ENCODE measurements at places on chromosomes 2 and 18.
A peak's percentile ranks its signal among the peaks of the same experiment; 100 is the strongest.

GRCh38 chr2:43136011-43136799 lies 90.2 kb downstream of the ZFP36L2 start:
- no peak for DNase-seq

DNA sequence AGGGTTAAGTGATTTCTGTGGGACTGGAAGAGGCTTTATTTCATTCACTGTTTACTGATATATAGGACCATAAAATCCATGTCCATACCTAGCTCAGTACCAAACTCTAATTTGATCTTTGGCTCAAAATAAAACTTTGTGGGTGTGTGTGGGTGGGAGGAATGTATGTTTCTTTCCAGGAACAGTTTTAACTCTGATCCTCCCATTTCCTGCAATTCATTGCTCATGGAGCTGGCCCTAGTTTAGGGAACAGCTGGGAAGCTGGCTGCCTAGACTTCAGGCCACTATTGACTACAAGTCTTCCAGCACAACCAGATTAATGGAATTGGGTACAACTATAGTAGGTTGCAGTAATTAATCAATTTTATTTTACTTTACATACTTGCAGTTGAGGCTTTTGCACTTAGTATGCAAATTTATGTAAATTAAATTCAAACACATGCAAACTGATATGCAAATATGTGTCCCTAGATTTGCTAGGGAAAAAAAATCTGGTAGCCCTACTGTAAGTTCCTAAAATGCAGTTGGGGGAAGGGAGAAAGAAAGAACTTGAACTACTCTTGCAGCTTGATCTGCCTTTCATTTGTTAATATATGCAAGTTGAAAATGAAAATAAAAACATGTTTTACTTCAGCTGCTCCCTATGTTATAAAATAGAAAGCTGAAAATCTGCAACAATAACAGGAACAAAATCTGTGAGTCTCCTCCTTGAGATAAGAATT lies 1070.3 kb upstream of the CELF4 start:
- DNase-seq, result no peak

- no peak for DNase-seq
Measured at GRCh38 chr2:127101048-127101611, 5.8 kb downstream of the BIN1 start.

DNA sequence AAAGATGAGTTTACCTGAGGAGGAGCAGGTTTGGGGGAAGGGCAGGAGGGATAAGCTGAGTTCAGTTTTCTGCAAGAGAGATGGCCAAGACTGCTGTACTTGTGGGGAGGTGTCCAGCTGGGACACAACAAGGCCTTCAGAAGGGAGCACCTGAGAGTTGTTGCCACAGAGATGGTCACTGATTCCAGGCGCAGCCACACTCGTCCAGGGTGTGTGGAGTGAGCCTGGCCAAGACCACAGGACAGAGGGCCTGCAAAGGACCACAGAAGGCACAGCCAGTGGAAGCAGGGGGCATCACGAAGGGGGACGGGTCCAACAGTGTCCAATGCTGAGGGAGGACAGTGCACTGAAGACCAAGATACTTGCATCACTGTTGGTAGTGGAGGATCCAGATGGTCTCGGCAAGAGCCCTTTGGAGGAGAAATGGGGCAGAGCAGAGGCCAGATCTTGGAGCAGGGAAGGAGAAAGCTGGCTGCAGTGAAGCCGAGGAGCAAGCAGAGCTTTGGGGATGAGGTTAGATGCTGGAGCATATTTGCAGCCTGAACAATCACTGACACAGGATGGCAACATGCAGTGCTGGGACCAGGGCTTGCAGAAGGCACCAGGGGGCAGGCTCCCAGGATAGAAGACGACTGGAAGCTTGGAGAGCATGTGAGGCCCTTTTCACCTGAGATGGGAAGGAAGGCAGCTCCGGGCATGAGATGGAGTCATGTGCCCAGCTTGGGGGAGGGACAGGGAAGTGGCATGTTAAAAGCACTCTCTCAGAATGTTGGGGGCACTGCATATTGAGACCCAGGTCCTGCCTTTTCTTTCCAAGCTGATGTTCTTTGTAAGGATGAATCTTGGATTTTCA lies 214.0 kb downstream of the CYP26B1 start:
- no peak for DNase-seq

- no peak for DNase-seq
Measured at GRCh38 chr18:13932285-13933025, 17.1 kb upstream of the MC2R start.

- DNase-seq, result no peak
Measured at GRCh38 chr2:69020496-69021426, 7.8 kb downstream of the ANTXR1 start.

DNA sequence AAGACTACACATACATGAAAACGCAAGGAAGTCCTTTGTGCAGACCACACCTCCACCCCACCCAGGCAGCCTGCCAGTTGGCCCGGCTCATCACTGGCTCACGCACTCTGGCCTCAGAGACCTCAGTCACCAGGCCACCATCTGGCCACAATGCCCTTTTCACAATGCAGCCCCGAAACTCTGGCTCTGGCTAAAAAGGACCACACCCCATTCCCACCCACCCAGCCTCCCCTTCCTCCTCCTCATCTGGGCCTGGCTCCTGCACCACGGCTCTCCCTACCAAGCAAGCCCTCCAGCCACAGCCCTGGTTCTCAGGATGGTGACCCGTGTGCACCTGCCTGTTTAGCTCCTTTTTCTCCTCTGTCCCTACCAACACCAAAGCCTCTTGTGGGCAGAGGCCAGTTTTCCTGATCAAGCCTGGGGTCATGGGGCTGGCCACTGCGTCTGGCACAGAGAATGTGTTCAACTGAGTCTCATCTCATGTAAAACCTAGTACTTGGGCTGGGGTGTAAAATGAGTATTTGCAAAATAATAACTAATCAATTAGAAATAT lies 7.4 kb downstream of the HDAC4 start:
- DNase-seq, result no peak

GRCh38 chr18:50607378-50607926 lies 47.6 kb downstream of the MAPK4 start:
- DNase-seq, result no peak

DNA sequence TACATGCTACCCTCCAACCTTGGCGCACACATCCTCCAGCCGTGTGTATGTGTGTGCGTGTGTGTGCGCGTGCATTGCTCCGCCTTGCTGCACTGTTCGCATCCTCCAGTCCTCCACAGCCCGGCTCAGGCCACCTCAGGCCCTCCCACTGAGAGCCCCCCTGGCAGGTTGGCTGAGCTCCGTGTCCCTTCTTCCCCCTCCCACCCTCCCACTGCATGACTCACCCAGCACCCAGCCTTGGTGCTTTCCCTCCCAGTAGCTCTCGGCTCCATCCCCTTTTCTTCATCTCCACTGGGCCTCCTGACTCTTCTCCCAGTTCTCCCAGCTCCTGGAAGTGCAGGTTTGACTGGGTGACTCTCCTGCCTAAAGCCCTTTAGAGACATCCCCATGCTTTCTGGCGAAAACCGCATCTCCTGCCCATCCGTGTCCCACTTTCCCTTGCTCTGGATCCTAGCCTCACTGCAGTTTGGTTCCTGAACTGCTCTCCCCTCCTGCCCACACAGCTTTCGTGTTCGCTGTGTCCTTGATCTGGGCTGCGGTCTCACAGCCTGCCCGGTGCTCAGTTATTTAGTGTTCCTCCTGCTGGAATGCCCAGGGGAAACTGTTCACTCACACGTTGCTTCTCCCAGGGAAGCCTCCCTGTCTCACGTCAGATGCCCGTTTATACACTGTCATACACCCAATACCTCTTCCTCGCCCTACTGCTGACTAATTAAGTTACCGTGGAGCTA lies 4.9 kb downstream of the TMEM177 start:
- no peak for DNase-seq

DNA sequence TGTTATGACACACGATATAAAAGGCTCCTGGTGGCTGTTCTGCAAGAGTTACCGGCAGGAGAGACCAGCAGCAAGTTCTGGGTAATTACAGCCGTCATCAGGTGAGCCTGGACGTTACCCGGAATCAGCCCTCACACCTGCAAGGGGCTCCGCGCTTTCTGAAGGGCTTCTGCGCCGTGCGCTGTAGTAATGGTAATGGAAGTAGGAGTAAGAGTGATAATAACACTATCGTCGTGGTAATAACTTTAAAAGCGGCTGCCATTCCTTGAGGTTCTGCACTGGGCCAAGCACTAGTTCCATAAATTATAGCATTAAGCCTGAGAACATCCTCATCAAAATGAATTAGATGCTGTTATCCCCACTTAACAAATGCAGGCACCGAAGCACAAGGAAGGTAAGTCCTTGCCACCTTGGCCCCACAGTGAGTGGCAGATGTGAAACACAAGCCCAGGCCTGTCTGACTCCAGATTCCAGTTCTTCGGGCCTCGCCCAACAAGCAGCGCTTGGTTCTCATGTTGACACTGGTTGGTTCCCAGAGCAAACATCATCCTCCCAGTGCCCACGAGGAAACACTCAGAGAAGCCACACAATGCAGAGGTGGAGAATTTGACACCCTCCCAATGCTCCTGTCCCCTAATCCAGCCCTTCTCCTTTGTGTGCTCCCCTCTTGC lies 205.2 kb downstream of the EIPR1 start:
- no peak for DNase-seq

GRCh38 chr2:143717053-143717452 lies 587.8 kb downstream of the ARHGAP15 start:
- DNase-seq, result no peak

DNA sequence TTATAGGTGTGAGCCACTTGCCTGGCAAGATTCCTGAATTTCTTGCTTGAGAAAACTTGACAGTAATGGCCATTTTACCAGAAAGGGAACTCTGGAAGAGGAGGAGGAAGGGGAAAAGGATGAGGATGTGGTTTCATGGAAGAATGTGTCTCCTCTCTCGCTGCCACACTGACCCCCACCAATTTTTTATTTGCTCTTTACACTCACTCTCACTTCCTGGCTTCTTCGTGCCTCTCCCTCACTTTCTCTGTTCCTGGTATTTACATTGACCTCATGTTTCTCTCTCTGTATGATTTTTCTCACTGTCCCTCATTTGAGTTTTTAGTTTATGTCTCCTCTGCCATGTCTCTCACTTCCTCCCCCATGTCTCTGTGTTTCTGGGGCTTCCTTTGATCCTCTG lies 134.5 kb upstream of the CAB39 start:
- DNase-seq, result no peak

DNA sequence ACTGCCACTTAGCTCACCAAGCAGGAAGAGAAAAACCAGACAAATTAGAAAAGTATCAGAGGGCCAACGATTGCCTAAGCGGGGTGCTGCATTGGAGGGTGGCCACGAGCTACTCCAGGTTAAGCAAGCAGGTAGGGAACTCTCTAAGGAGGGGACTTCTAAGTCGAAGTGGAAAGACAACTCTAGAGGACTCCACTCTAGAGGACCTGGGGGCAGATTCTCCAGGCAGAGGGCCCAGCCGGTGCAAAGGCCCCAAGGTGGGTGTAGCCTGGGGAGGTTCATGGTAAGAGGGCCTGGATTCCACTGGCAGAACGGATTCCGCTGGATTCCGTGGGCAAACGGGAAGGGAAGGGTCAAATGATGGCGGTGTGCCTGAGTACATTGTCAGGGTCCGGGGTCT lies 12.7 kb downstream of the FBLN7 start:
- DNase-seq, result no peak

- no peak for DNase-seq
Measured at GRCh38 chr18:64592246-64592645, 443.4 kb upstream of the LINC00305 start.

DNA sequence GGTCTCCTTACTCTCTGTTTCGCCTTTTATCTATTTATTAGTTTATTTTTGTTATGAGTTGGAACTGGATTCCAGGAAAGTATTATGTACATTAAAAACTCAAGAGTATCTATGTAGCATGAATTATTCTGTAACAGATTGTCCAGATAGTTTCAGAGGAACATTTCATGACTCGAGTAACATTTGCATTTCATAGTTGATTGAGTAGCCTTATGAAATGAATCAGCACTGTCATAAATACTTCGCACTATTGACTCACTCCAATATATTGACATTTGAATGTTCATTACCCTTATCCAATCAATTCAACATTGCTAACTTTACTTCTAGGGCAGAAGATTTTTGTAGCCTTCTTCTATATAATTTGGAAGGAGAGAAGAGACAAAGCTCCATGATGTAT lies 11.3 kb upstream of the VRK2 start:
- DNase-seq, result no peak

GRCh38 chr18:22408059-22408458 lies 9.7 kb downstream of the CTAGE1 start:
- DNase-seq, result no peak

DNA sequence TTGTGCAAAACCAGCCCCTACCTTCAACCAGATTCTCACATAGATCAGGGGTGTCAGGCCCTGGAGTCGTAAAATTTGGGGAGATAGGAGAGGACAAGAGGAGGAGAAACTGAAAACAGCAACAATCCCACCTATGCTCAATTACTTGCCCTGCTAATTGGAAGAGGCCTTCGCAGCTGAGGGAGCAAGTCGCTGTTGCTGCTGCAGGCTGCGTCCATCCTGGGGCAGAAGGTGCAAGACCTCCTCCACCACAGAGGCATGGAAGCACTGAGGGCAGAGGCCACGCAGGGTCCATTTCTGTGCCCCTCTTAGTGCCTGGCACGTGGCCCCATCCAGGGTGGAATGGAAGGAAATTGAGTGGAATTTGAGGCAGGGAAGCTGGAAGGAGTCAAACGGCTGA lies 36.5 kb downstream of the CNGA3 start:
- DNase-seq, result no peak

GRCh38 chr2:83516503-83516902 lies 942.6 kb downstream of the SUCLG1 start:
- no peak for DNase-seq

- no peak for DNase-seq
Measured at GRCh38 chr2:117071556-117072102, 742.9 kb upstream of the DDX18 start.

- no peak for DNase-seq
Measured at GRCh38 chr2:56449449-56449860, 265.7 kb downstream of the CCDC85A start.

- no peak for DNase-seq
Measured at GRCh38 chr2:205474741-205475415, 207.4 kb upstream of the NRP2 start.

GRCh38 chr2:54329482-54330161 lies 73.6 kb upstream of the TSPYL6 start:
- no peak for DNase-seq

DNA sequence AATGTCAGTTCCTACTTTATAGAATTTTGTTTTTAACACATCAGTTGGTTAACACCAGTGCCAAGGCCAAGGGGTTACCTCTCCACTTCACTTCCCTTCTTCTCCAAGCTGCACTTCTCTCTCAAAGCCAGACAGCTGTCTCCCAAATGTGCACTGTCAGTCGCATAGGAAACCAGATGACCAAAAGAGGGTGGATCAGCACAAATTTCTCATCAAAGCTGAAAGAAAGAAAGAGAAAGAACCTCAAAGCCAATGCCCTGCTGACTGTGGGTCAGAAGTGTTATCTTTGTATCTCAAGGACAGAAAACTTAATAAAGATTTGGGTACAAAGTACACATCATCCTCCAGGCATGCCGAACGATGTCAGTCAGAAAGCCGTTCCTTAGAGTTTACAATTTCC lies 32.2 kb downstream of the SPATS2L start:
- DNase-seq, result no peak

- DNase-seq, result no peak
Measured at GRCh38 chr18:56431551-56431950, 206.8 kb downstream of the TXNL1 start.

- peak; percentile 66 for DNase-seq
Measured at GRCh38 chr2:10043256-10043905, at the start of gene KLF11. KLF11 (plus strand) TSS chr2:10043550; CDS start chr2:10043717, 167 bp downstream.

- peak; percentile 27 for DNase-seq
Measured at GRCh38 chr2:192162392-192163042, 32.2 kb downstream of the TMEFF2 start.

Measured in activated CD8-positive, alpha-beta memory T cell treated with anti-CD3 and anti-CD28 coated beads for 4 hours (primary cell).